ENCODE measurements at places on chromosomes 3 and 15.

- no peak for DNase-seq
Observed at GRCh38 chr3:102712896-102713295, 278.1 kb downstream of the ZPLD1 start.

DNA sequence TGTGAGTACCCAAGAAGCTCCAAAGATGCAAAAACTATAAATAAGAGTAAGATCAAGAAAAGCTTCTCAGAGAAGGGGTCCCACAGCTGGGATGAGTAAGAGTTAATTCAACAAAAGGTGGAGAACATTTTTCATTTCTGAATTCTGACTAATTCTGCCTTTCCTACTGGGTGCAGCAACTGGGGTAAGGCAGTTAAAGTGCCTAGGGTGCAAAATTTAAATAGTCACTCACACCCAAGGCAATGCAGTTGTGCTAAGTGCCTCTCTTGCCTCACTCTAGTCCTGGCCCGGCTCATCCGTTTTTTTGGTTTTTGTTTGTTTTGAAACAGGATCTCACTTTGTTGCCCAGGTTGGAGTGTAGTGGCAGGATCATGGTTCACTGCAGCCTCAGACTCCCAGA is 240.2 kb downstream of the TP63 start:
- DNase-seq: no peak

GRCh38 chr3:45763303-45763675 is 33.0 kb downstream of the SLC6A20 start:
- DNase-seq: no peak

GRCh38 chr3:62823461-62824050 is 51.7 kb downstream of the CADPS start:
- DNase-seq: no peak

- no peak for DNase-seq
Observed at GRCh38 chr3:127426444-127427153, 138.8 kb upstream of the PRR20G start.

GRCh38 chr3:30007668-30008067 is 598.7 kb upstream of the TGFBR2 start:
- no peak for DNase-seq

- DNase-seq: no peak
Observed at GRCh38 chr15:32715276-32715675, 2.5 kb upstream of the GREM1 start.

GRCh38 chr3:62039586-62039985 is 333.8 kb downstream of the FEZF2 start:
- DNase-seq: no peak

DNA sequence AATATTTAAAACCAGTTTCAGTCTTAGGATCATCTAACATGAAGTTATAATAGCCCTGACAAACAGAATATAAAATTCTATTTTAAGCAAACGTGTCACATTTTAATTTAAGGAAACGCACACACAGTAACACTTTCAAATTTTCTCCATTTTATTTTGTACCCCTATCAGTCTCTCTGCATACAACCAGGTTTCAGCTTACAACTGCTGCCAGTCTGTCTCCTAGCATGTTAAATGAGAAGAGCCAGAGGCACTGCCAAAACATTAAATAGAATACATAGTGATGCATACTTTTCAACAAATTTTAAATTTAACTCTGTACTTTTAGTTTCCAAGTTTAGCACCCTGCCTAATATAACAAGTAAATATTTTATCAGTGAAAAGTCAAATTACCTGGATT is 60.8 kb downstream of the UACA start:
- DNase-seq: no peak

DNA sequence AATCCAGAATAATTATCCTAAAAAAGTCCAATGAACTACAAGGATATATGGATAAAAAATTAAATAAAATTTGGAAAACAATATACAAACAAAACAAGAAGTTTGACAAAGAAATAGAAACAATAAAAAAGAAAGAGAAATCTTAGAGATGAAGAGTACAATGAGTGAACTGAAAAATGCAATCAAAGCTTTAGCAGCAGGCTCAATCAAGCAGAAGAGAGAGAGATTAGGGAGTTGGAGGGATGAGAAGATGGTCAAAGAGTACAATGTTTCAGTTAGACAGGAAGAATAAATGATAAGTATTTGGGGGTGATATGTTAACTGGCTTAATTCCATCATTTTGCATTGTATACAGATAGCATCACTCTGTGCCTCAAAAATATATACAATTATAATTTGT is 29.9 kb downstream of the POLQ start:
- DNase-seq: no peak

GRCh38 chr15:55204464-55204863 is 7.7 kb upstream of the RSL24D1 start:
- DNase-seq: no peak

DNA sequence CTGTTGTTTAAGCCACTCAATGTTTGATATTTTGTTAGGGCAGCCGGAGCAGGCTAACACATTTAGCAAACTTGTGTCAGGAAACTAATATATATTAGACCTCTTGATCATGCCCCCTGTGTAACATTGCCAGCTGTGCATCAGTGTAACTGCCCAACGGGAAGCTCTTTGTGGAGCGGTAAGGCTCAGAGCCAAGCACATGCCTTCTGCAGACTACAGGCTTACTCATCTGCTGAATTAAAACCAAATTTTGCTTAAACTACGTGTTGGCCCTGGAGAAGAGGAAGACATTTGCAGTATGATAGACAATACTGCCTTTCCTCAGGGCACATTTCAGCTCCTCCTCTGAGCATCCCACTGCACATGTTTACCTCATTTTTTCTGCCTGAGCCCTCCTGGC is 50.5 kb upstream of the KCNMB2 start:
- DNase-seq: no peak

GRCh38 chr15:43775411-43775965 is 1.3 kb downstream of the ELL3 start:
- no peak for DNase-seq

GRCh38 chr3:16140116-16140893 is 34.2 kb upstream of the GALNT15 start:
- DNase-seq: no peak

GRCh38 chr15:33788906-33789540 is 179.3 kb upstream of the CHRM5 start:
- no peak for DNase-seq

GRCh38 chr3:71456156-71456555 is 127.4 kb downstream of the FOXP1 start:
- DNase-seq: no peak

- no peak for DNase-seq
Observed at GRCh38 chr3:64163019-64163754, 62.1 kb downstream of the PRICKLE2 start.

- no peak for DNase-seq
Observed at GRCh38 chr3:49859576-49860305, 3.4 kb upstream of the TRAIP start.

DNA sequence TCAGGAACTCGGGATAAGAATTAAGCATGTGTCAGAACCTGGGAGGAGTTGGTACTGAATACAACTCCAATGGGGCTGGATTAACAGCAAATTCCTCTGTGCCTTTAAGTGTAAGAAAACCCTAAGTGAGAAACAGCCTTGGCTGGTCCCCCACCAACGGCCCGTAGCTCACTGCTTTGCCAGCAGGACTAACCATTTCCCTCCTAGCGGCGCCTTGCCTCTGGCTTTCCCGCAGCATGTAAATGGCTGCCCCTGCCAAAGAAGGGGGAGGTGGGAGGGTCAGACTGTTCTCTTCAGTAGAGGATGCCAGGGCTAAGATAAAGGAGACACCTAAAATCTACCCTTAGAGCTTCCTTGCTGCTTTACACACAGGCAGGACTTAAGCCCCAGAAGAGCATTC is 51.0 kb upstream of the SH3GL3 start:
- no peak for DNase-seq

GRCh38 chr15:38073178-38073946 is 138.9 kb downstream of the TMCO5A start:
- DNase-seq: no peak

DNA sequence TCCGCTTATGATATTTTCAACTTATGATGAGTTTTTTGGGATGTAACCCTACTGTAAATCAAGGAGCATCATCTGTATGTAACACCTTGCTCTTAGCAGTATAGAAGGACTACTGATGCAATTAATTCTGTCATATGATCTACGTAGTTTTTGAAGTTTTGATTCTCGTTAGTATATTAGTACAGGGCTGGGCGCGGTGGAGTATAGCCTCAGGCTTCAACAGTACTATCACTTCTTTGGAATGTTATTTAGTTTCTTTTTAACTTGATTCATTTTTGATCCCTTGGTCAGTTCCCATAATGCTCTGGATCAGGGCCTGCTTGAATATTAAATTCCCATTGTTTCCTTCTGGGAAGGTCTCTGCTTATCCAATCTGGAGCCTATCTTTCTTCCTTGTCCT is 23.9 kb upstream of the AP4E1 start:
- DNase-seq: no peak

- no peak for DNase-seq
Observed at GRCh38 chr3:171491361-171491760, 31.2 kb upstream of the TNIK start.

GRCh38 chr3:140216249-140216648 is 281.3 kb downstream of the CLSTN2 start:
- no peak for DNase-seq

- DNase-seq: no peak
Observed at GRCh38 chr15:26097216-26097615, 234.1 kb upstream of the ATP10A start.

DNA sequence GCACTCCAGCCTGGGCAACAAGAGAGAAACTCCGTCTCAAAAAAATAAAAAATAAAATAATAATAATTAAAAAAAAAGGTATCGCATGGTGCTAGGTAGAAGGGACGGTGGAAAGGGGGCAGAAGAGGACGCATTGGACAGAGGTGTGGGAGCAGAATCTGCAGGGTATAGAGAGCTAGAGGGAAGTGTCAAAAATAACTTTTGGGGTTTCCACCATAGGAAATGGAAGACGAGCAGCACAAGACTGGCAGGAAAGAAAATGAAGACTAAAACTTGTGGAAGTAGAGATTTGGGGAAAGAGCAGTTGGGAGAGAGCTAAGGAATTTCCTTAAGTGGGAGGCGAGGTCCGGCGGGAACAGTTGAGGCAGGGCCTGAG is 585 bp upstream of the MKRN2 start:
- no peak for DNase-seq

GRCh38 chr15:94927003-94927402 is 695.6 kb downstream of the MCTP2 start:
- DNase-seq: no peak

- DNase-seq: no peak
Observed at GRCh38 chr3:42739401-42740158, 33.5 kb downstream of the CCDC13 start.

DNA sequence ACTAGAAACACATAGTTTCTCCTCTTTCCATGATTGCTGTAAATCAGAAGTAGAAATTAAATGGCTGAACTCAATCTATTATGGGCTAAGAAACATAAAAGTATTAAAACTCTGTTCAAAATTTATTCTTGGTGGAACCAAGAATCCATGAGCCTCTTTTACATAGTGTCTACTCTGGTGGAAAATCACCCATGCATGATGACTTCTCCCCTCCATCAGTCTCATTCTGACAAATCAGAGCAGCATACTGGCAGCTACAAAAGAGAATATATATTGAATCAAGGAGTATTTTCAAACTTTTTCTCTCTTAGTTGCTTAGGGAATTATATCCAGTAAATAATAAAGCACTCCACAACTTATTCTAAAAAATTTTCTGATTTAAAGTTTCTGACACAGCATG is 536.9 kb upstream of the CCDC54 start:
- no peak for DNase-seq
